Activated CD4-positive, alpha-beta T cell treated with anti-CD3 and anti-CD28 coated beads for 36 hours (primary cell): ENCODE measurements at places on chromosomes 16 and 17. TPM values are rescaled to one million over a fixed set of nuclear protein-coding genes. Genes with fewer than 3 reads are reported as not detected.

BRCA1 gene
- 115 TPM for total RNA-seq

GRAP gene
- total RNA-seq, result 11.2 TPM

ADCY7 gene
- total RNA-seq, result 51.8 TPM

FOXO3B gene
- total RNA-seq, result 4.6 TPM

ADAD2 gene
- total RNA-seq, result 0.18 TPM

DNA sequence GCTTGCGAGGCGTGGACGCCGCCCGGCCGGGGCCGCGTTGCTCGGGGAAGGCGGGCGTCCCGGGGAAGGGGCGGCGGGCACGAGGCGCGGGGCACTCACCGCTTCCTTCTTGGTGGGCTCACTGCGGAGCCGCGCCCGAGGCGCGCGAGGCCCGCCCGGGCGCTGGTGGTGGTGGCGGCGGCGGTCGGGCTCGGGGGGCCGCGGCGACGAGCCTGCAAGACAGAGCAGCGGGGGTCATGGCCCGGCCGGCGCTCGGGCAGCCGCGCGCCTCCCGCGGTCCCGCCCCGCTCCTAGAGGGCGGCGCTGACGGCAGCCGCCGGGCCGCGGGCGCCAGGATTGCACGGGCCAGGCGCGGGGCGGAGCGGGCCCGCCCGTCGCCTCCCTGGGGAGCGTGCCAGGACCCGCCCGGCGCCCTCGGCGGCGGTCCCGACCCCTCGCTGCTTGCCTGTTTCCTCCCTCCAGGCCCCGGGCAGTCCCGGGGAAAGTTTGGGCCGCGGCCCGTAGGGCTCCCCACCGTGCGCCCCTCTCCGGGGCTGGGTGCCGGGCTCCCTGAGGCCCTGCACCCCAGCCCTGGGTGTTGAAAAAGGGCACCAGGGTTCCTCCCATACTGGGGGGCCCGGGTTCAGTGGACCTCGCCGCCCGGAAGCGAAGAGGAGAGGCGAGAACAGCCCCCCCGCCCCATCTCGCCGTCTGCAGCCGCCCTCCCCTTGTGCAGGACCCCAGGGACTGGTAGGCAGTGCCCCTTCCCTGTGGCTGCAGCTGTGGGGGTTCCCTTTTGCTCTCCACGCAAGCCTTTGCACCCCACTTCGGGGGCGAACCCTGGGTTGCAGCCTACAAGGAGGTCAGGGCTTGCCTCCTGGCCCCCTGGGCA lies at the start of gene C16orf74:
Gene C16orf74, minus strand, starts transcription at position 270 of the 871 bp plus-strand sequence. CDS start 15,879 bp downstream, outside the sequence.
- DNase-seq, result peak; percentile 36

DNA sequence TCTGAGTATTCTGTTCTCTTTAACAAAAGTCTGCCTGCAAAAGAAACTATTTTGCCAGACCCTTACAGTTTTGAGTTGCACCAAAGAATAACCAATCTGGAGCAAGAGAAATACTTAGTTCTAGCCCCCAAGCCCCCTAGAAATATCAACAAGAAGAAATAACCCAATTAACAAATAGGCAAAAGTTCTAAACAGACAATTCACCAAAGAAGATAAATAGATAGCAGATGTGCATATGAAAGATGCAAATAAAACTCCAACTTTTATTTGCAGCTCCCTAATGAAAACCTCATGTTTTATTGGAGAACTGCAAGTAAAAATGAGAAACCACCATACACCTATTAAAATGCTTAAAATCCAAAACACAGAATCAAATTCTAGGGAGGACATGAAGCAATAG lies 1308.0 kb downstream of the CDH11 start:
- no peak for DNase-seq

GRCh38 chr16:24288516-24288915 lies 32.4 kb downstream of the CACNG3 start:
- DNase-seq, result no peak

DNA sequence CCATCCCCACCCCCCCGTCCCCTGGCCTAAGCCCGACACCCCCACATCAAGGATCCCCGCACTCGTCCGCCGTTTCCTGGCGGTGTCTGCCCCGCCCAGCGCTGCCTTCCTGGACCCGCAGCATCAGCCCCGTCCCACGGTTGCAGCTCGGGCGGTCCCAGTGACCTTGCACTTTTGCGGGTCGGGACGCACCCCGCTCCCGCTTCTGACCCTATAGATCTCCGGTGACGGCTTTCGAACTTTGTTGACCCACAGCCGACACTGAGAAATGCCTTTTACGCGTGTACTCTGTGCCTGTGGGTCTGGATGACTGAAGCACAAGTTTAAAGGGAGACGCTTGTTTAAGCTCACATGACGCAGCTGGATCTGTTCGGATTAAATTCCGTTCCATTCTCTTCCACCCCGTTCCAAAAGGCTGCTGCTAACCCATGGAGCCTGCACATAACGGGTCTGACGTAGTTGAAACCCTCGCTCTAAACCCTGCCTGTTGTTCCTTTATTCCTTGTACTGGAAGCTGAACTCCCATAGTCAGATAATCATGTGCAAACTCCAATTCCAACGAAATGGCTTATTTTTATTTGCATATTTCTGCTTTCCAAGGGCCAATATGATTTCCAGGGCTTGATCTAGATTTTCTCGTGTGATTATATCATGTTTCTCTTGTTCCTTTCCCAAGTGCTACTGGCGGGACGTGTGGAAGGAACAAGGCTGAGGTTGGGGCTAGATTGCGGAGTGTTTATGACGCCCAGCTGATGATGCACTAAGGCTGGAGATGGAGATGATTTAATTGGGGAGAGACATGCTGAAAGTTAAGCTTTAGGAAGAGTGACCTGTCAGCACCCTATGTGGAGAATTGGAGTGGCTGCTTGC lies 834 bp downstream of the FLYWCH1 start:
- DNase-seq, result peak; percentile 52

GRCh38 chr16:27579087-27579980 lies 29.4 kb downstream of the KATNIP start:
- DNase-seq, result no peak

DNA sequence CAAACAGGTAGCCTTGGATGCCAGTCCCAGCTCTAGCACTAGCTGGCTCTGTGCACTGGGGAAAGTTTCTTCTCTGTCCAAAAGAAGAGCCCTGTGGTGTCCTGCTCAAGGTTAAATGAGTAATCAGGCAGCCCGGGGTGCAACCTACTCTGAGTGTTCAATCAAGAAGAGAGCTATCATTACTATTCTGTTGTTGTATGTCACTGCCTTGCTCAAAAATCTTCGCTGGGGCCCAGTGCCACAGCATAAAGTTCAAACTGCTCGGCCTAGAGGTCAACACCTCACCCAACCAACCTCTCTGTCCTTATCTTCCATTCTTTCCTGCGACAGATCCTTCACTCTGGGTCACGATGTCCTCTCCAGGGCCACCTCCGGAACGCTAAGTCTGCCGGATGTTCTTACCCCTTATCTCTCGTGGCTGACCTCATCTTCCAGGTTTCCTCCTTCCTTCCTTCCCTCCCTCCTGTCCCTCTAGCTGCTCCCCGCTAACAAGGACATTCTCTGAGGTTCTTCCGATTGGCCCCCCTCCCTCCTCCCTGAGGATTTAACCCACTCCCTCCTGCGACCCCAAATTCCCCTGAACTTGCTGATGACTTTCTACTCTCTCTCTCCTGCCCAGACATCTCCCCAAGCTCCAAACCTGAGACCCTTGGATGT lies 4.4 kb downstream of the FDXR start:
- DNase-seq, result no peak

DNA sequence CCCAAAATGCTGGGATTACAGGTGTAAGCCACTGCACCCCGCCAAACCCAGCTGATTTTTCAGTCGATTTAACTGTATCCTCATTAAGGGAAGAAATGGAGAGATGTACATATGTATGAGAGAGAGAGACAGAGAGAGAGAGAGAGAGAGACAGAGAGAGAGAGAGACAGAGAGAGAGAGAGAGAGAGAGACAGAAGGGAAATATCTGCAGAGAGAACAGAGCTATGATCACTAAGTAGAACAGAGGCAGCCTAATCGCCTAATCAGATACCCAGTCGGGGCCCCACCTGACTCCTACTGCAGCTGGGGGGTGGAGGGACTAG lies 70.0 kb downstream of the RBBP6 start:
- DNase-seq, result no peak

DNA sequence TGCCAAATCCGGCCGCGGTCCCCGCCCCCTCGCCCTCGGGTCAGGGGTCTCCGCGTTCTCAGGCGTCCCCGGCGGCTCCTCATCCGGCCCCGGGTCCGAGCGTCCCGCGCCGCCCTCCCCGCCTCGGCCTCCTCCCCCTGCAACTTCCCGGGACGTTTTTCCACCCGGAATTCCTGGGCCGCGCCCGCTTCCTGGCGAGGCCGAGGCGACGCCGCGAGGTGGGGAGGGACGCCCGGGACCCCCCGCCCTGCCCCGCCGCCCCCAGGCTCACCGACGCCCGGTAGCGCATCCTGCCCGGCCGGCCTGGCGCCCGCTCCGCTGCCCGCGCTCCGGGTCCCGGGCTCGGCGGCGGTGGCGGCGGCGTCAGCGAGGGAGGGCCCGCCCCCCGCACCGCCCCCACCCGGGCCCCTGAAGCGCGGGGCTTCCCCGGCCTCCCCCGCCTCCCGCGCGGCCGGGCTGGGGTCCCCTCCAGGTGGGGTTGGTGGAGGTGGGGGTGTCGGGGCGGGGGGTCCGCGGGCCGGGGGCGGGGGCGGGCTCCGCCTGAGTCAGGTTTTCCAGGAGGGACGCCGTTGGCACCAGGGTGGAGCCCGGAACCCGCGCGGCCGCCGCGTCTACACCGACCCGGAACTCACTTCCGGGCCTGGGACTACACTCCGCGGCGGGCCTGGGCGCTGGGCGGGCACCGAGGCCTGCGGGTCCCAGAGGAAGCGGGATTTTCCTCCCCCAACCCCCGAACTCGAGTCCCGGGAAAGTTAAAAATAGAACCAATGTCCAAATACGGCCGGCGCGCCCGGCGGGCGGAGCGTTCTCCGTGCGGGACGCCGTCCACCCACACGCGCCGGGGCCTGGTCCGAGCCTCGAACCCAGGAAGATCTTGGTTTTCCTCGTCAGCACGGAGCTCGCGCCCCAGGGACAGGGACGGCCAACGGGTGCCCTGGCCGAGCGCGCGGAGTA lies 6.8 kb downstream of the MYO1C start:
- DNase-seq, result peak; percentile 81

DNA sequence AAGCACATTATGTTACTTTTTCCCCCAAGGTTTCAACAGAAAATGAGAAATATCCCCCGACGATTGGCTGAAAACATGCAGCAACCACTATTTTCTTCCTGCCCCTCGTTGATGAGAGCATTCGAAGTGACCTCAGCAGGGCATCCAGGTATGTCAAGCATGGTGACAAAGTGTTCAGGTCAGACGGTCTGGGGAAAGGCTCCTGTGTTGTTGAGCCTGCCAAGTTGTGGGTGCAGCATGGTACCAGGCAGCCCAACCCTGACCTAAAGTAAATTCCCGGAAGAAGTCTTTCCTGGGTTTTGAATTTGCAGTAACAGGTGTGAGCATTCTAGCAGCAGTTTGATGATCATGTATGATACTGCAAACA lies 51.7 kb upstream of the SEC14L1 start:
- DNase-seq, result no peak

GRCh38 chr16:21167360-21167759 lies 8.9 kb downstream of the LDAF1 start:
- no peak for DNase-seq

GRCh38 chr17:47836601-47837000 lies 4.5 kb downstream of the SCRN2 start:
- no peak for DNase-seq

DNA sequence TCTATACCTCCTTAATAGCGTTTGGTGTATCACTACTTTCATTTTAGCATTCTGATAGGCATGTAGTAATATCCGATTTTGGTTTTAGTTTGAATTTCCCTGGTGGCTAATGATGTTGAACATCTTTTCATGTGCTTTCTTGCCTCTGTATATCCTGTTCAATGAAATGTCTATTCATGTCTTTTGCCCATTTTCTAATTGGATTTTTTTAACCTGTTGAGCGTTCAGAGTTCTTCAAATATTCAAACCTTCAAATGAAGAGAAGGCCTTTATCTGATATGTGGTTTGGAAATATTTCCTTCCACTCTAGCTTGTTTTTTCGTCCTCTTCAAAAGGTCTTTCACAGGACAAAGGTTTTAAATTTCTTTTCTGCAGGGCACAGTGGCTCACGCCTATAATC lies 2.4 kb upstream of the NME1 start:
- no peak for DNase-seq

GRCh38 chr17:8289103-8289397 lies 580 bp downstream of the RANGRF start:
- DNase-seq, result no peak

DNA sequence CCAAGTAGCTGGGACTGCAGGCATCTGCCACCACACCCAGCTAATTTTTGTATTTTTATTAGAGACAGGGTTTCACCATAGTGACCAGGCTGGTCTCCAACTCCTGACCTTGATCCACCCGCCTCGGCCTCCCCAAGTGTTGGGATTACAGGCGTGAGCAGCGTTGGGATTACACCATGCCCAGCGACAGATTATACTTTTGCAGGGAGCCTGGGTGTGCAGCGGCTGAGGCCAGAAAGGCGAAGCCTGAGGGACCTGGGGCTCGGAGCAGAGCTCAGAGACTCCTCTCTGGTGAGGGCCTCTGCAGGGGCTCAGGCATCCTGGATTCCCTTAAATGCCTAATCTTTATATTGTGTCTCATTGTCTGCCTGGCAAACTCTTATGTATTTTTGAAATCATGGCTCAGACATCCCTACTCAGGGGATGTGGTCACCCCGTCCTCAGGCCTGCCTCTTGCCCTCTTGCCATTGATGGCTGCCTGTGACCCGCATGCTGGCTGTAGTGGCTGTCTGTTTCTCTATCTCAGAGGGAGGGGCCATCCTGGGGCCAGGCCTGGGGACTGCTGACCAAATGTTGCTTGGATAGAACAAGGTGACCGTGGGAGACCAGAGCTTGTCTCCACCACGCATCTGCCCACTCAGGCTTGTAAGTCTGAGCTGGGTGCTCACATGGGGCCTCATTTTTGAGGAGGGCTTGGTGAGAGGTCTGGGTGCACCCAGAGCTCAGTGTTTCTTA lies 42.6 kb downstream of the B9D1 start:
- DNase-seq, result no peak

DNA sequence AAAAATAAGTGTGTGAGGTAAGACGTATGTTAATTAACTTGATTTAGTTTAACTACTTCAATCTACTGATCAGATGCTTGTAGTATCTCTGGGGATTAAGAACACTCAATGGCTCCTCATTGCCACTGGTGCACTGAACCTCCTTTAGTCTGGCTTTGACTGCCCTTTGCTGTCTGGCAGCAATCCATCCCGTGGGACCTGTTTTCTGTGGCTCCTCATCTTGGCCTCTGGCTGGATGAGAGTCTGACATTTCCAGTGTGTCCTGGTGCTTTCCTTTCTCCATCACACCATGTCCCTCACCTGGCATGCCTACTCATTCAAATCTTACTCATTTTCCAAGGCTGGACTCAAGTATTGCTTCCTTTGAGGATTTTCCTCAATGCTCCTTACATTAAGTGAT lies 212.2 kb downstream of the CA10 start:
- DNase-seq, result no peak

- DNase-seq, result peak; percentile 57
Measured at GRCh38 chr17:7988750-7989178, 13.7 kb upstream of the GUCY2D start.
